ENCODE measurements at places on chromosomes 11 and 22.

DNA sequence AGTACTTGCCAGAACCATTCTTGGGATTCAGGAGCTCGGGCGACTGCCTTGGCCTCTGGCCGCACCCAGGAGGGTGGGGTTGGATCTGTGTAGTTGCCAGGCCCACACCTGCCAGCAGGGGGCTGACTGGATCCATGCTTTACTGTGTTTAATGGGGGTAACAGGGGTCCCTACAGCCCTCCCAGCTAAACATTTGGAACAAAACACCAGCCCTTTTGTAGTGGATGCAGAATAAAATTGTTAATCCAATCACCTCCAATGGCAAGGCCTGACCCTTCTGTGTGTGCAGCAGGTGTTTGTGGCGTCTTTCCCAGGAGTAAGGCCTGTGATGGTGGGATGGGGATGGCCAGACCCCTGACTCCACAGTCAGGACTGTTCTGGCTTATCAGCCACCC is 22.5 kb downstream of the SUN2 start:
- DNase-seq = peak; percentile 32

DNA sequence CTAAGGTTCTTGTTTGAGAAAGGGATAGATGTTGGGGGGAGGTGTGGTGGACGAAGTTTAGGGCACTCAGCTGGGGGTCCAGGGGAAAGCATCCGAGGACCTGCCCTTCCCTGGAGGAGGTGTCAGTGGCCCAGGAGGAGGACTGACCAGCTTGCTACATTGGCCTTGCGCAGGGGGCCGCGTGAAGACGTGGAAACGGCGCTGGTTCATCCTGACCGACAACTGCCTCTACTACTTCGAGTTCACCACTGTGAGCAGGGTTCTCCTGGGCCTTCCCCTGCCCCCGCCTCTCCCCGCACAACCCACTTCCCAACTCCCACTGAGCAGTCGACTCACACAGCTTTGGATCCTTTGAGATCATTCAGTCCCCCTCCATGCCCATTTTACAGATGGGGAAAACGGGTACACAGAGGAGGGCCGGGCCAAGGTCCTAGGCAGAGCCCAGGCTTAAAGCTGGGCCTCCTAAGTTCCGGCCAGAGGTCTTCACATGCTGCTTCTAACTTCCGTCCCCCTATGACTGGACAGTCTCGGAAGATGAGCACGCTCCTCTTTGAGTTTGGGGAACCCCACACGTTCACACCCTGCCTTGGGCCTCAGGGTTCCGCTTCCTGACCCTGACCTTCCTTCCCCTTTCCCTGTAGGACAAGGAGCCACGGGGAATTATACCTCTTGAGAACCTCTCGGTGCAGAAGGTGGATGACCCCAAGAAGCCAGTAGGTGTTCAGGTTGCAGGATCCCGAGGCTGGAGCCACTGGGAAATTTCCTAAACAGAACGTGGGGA is 28.7 kb downstream of the CYTH4 start:
- no peak for DNase-seq

DNA sequence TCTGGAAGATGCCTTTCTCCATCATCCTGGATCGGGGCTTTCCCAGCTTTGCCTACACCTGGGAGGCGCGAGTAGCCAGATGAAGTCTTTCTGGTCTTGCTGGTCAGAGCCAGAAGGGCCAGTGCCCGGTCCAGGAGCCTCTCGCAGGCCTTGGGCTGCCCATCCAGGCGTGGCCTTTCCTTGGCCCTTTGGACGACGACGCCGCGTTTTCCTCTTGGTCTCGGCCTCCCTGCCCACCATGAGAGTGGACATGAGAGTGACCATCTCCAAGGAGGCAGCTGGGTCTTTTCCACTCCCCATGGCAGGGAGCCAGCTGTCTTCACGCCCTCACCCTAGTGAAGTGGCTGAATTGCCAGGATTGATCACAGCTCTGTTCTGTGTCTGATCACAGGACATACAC is 3.5 kb downstream of the PTDSS2 start:
- no peak for DNase-seq

DNA sequence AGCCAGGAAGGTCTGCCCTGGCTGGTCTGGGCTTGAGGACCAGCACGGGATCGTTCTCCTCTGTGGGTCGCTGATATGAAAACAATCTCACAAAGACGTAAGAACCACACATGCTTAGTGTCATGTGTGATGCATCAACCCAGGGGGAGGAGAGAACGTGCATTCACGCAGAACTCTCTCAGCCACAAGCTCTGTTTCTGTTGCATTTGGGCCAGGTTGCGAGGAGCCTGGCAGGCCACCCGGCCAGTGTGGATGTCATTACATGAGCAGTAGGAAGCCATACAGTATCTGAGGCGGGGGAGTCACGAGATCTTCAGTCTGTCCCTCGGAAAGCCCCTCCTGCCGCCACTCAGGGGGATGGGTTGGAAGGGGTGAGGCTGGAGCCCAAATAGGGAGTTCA is 53.1 kb upstream of the KCNQ1OT1 start:
- no peak for DNase-seq

DNA sequence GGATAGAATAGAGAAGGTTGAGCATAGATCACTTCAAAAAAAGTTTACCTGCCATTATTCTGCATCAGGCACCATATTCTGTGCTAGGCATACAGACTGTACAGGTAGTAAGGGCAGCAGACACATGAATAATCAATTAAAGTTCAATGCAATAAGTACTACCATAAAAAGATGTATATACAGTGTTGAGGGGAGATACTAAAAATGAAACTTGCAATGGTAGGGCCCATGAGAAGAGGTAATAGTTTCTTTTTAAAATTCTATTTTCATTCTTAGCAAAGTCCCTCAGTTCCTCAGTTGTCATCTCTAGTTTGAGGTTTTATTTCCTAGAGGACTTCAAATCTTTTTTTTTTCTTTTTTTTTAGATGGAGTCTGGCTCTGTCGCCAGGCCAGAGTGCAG is 819.9 kb downstream of the FAM181B start:
- DNase-seq = no peak

GRCh38 chr11:133654630-133655212 is 122.4 kb upstream of the OPCML start:
- no peak for DNase-seq

GRCh38 chr11:61679893-61680621 is at the start of gene DAGLA:
Gene DAGLA (plus strand): TSS chr11:61680391. CDS start chr11:61720156, 39,765 bp downstream.
- DNase-seq = peak; percentile 75

GRCh38 chr11:36569095-36569494 is 1.3 kb downstream of the RAG1 start:
- DNase-seq = no peak

Measured in NCI-H1436 (cell line).